ENCODE measurements at places on chromosomes 11 and 22.
A peak's percentile ranks its signal among the peaks of the same experiment; 100 is the strongest.

- DNase-seq, result no peak
Observed at GRCh38 chr11:6402061-6402470, 11.8 kb downstream of the SMPD1 start.

DNA sequence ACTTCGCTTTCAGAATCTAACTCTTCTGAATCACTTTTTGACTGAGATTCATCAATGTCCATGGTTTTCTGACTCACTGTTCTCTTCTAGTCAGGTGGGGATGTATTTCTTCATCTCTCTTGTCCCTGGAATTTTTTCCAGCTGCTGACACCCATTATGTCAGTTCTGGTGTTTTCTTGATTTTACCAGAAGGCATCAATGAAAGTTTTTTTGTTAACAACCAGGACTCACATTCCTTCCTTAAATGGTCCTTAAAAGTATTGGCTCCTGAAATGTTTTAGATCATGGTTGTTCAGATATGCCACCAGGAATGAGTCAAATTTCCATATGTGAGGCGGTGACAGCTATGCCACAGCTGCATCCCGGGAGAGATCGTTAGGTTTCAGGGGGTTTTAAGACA, 12.9 kb downstream of the MICAL2 start:
- DNase-seq, result no peak

GRCh38 chr11:42494459-42494858, 817.3 kb upstream of the API5 start:
- no peak for DNase-seq

GRCh38 chr22:38733724-38734381, 21.9 kb downstream of the SUN2 start:
- no peak for DNase-seq

- no peak for DNase-seq
Observed at GRCh38 chr11:87110443-87111131, 72.9 kb downstream of the TMEM135 start.

- DNase-seq, result no peak
Observed at GRCh38 chr22:45197606-45198462, 34.1 kb downstream of the NUP50 start.

- DNase-seq, result no peak
Observed at GRCh38 chr11:70606248-70606950, 208.1 kb downstream of the CTTN start.

DNA sequence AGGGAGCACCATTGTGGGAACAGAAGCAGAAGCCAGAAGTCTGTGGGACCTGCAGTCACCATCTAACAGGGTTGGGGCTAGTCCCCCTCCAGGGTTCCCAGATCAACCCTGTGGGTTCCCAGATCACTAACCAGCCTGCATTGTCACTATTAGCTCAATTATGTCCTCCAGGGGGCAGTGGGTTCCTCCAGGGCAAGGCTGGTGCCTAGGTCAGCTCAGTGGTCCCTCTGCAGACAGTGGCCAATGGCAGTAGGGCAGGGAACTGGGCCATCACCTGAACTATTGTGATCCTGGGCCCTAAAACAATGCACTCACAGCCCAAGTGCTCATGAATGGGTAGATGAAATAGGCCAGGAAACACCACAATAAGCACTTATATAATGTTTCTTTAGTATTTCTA, 18.8 kb upstream of the PRSS23 start:
- no peak for DNase-seq

DNA sequence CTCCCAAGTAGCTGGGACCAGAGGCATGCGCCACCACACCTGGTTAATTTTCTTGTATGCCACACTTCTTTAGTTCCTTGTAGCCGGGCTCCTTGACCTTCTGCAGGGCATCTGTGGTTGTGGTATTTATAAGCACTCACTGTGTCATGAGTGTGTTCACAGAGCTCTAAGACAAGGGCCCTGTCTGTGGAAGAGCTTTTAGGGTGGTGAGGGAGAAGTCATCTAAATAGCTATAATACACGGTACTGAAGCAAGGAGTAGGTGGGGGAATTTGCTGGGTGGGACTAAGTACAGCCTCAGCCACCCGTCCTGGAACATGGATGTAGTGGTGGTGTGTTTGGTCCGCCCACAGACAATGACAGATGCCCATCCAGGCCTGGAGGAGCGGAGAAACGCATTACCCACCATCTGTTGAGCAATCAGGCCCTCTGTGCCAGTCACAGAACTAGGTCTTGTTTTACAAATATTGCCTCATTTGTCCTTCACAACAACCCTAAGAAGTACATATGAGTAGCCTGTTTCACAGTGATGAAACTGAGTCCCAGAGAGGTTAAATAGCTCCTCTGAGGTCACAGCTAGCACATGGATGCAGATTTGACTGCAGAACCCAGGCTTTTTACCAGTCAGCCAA, 10.1 kb downstream of the ACO2 start:
- DNase-seq, result no peak

DNA sequence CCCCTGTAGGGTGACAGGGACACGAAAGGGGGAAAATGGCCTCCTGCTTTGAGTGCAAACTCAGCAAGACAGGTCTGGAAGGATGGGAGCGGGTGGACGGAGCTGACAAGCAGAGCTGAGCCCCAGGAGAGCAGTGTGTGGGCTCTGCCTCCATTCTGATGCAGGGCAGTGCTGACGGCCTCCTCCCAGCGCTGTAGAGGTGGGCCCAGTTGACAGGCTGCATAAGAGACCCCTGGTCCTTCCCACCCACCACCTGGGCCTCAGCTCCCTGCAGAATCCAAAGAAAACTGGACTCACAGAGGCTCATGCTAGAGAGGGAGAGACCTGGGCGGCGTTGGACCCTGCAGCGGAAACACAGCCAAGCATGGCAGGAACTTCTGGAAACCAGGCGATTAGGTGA, 1113.4 kb downstream of the BRD1 start:
- no peak for DNase-seq

DNA sequence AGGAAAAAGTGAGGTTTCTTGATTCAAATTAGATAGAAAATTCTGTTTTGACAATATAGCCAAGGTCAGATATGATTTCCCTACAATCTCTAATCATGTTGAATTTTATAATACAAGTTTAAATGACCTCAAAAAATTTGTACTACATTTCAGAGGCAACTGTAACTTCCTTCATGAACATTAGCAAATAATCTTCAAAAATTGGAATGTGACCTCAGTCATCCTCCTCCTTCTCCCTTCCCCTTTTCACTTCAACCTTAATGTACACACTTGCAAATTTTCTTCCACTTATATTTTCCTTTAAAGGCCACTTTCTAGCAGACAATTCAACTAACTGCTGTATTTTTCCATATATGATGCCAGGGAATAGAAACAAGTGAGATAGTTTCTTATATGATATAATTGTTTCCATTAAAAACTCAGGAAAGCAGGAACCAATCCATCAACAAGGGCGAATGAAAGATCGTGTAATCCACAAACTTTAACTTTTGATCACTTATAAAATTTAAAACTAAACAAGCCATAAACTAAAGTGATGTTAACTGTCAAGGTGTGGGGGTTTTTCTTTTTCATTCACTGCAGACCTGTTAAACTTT, 60.3 kb downstream of the MAML2 start:
- DNase-seq, result no peak

GRCh38 chr22:27995801-27996528, 76.9 kb upstream of the PITPNB start:
- no peak for DNase-seq

GRCh38 chr11:91707652-91708482, 516.8 kb upstream of the FAT3 start:
- DNase-seq, result no peak

DNA sequence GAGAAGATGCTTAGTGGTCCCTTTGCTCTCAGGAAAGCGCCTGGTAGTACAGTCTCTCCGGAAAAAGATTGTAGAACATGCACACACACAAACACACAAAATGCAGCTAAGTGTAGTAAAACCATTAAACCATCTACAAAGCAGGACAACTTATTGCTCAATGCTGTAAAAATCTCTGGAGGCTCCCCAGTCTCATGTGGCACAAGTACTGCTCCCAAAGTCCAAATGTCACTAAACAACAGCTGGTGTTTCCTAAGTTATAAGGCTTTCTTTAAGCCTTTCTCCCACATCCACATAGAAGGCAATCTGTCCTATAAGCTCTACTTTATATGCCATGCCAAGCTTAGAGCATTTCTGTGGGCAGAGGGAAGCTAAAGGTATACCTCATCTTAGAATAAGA, 32.9 kb downstream of the CDON start:
- no peak for DNase-seq

GRCh38 chr11:27485930-27486773, 13.6 kb upstream of the LGR4 start:
- peak; percentile 33 for DNase-seq

DNA sequence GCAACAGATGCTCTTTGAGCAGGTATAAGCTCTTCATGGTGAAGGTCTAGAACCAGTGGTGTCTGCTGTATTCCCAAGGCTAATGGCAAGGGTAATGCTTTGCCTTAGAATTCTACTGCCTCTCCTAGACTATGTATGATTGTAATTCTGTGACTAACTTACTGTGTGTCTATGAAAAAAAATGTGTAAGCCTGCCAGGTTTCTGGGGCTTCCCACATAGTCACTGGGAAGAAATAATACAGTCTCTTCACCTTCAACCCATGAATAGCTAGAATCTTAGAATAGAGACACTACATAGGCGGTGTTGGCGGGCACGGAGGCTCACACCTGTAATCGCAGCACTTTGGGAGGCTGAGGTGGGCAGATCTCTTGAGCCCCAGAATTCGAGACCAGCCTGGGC, 84.1 kb downstream of the C11orf91 start:
- DNase-seq, result no peak

GRCh38 chr11:12901272-12901671, 107.8 kb upstream of the RASSF10 start:
- DNase-seq, result no peak

- peak; percentile 67 for DNase-seq
Observed at GRCh38 chr11:2298795-2299761, 2.6 kb downstream of the C11orf21 start.

DNA sequence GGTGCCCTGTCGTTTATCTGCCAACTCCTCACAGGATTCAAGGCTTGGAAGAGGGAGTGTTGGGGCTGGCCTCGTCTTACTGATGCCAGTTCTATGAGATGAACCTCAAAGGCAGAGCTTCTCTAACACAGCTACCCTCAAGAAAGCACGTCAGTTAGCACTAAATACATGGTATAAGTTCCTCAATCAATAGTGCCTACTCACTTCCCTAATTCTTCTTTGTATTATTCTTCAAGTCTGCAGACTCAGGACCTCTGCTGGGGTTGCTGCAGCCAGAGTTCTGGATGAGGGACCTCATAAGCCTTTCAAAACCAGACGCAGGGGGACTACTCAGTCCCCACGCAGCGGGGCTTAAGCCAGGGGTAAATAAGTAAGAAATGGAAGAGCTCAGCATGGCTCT, 118.3 kb downstream of the VPREB1 start:
- no peak for DNase-seq

DNA sequence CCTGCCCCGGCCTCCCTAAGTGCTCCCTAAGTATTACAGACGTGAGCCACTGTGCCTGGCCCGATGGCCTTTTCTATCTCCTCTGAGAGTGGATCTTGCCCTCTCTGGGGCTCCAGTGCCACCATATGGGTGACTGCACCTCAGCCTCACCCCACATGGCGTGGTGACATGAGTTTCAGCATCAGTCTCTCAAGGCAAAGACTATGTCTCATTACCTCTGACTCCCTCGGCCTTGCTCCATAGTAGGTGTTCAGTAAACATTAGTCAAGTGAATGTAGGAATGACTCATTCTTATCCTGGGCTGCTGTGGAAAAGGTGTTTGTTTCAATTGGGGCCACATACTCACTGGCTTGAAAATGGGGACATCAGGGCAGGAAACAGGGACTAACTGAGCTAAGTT, 168.8 kb downstream of the GRIK4 start:
- no peak for DNase-seq
